ENCODE measurements at places on chromosomes 11 and 22. TPM values are rescaled to one million over a fixed set of nuclear protein-coding genes. Genes with fewer than 3 reads are reported as not detected.

The KRTAP5-10 gene
- total RNA-seq: not detected

The OR52A1 gene
- total RNA-seq: not detected

The ZNF74 gene
- 12.0 TPM for total RNA-seq

The YPEL4 gene
- total RNA-seq: 2.2 TPM

The VWCE gene
- total RNA-seq: 14.9 TPM

The CD81 gene
- total RNA-seq: 430 TPM

The SMTNL1 gene
- not detected for total RNA-seq

The CSF2RB gene
- under 0.01 TPM for total RNA-seq

The SCGB1A1 gene
- not detected for total RNA-seq

The OR6T1 gene
- not detected for total RNA-seq

The TREH gene
- under 0.01 TPM for total RNA-seq

The HBG1 gene
- not detected for total RNA-seq

The OVOL1 gene
- total RNA-seq: not detected

The TMA7B gene
- total RNA-seq: not detected

The WNT7B gene
- not detected for total RNA-seq
